Fibroblast of skin of right biceps (primary cell): ENCODE measurements at places on chromosomes 4 and X.

DNA sequence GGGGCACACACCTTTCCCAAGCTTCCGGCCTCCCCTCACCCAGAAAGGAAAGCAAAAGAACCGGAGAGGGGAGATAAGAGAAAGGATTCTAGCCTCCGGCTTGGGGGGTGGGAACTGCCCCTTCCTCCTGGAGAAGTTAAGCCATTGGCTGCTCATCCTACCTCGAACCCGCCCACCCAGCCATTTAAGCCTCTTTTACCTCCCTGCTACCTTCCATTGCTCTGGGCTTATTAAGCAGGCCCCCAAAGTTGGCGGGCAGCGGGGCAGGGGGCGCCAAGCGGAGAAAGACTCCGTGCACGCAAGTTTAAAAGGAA is 2.3 kb downstream of the MAML3 start:
- DNase-seq: peak; percentile 88

DNA sequence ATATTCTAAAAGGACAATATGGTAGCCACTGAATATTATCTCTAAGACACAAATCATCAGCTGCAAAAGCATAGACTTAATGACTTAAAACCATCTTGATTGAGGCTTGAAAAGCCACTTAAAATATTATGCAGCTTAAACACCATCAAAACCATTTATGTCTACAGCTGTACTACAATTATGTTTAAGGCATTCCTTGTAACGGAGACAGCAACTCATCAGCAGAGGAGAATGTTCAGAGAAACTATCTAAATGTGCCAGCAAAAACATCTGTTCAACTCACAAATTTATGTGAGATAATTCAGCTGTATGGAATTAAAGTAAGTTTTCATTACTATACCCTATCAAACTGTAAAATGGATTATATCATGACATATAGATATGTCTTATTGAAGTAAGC is 147.9 kb upstream of the CTSO start:
- DNase-seq: peak; percentile 40

DNA sequence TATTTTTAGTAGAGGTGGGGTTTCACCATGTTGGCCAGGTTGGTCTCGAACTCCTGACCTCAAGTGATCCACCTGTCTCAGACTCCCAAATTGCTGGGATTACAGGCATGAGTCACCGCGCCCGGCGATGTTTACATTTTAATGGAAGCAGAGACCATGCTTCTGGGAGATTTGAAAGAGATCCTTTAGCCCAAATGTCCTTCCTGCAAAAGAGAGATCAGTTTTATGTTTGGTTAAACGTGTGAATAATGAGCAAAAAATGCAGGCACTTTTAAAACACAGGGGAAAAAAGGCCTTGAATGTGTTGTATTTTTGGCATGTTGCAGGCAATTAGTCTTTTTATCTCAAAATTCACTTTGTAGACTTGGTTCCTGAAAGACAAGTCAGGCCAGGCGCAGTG is 95.8 kb upstream of the ELOVL6 start:
- DNase-seq: peak; percentile 44

GRCh38 chr4:1550122-1551070 is 133.7 kb downstream of the FAM53A start:
- no peak for DNase-seq

GRCh38 chr4:153684182-153684970 is at the start of gene TLR2:
TLR2 (plus strand) TSS chr4:153684280; CDS start chr4:153702908, 18,628 bp downstream.
- no peak for DNase-seq

GRCh38 chrX:11751261-11751660 is 6.8 kb upstream of the MSL3 start:
- no peak for DNase-seq

DNA sequence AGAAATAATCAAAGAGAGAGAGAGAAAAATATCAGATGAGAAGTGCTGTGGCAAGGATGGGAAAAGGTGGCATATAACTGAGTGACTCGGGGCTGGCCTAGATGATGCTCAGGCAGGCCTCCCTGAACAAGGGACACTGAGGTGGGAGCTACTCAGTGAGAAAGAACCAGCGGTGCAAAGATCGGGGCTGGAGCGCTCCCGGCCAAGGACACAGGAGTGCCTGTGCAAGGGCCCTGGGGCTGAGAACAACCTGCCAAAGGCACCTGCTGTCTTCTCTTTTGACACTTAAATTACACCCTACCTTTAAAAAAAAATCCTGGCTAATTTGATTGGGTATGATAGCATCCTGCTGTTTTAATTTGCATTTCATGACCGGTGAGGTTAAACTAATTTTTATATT is 77.7 kb upstream of the C4orf50 start:
- DNase-seq: no peak

- DNase-seq: peak; percentile 64
These were observed 27.3 kb downstream of the ZNF330 start for GRCh38 chr4:141248029-141248428.

DNA sequence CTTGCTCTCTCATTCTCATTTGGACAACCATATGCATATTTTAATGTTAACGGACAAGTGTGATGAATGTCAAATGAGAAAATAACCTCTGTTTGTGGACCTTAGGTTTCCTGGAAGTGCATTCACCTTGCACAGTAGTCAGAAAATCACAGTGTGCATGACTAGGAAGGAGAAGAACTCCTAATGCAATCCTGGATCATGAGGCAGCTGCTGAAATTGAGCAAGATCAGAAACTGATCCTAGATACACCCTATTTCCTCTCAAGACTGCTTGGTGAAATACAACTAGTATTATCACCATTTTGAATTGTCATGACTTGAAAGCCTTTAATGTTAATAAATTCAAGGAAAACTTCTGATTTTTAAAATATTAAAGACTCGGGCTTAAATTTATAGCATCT is 1148.9 kb downstream of the STIM2 start:
- peak; percentile 12 for DNase-seq

DNA sequence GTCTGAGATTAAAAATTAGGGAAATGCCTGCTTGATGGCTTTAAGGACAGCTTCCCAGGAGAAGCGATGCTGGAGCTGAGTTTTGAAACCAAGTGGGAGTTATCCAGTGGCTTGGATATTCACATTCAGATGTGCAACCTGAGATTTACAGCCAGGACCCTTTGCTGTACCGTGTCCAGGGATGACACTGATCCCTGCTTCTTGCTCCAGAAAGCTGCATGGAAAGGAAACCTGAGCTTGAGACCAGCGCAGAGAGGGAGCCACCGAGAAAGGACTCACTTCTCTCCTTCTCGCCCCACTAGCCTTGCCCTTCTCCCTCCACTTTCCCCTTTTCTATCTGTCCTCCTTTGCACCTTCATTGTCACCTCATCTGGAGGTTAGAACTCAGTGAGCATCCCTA is 254.5 kb upstream of the PPARGC1A start:
- no peak for DNase-seq

- no peak for DNase-seq
These were observed 20.0 kb downstream of the DCLK2 start for GRCh38 chr4:150098214-150098613.

DNA sequence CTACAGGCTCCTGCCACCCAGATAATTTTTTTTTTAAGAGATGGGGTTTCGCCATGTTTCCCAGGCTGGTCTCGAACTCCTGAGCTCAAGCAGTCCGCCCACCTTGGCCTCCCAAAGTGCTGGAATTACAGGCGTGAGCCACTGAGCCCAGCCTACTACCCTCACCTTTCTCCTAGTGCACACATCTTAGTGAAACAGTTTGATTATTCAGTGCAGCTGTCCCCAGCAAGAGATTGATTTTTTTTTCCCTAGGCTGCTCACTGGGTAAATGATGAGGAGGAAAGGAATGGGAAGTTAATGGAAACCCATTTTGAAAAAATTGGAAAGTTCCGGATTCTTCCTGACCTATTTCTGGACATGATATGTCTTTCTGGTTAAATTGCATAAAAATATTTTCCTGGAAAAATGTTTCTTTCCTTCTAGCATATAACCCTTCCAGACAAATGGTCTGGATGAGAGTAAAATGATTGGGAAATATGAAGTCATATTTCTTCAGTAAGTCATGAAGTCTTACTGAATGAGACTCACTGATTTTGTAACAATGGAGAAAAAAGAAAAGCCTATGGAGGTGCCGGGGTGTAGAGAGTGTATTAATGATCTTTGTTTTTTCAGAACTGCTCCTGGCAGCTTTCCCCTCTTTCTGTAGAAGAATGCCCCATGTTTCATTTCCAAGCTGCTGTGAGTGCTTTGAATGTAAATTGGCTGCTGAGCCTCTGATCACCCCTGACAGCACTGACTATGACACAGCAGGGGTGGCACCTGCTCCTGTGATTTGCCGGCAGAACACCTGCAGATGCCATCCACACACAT is 19.5 kb upstream of the ZNF41 start:
- peak; percentile 67 for DNase-seq

- DNase-seq: no peak
These were observed 79.3 kb upstream of the MTNR1A start for GRCh38 chr4:186634591-186635128.

DNA sequence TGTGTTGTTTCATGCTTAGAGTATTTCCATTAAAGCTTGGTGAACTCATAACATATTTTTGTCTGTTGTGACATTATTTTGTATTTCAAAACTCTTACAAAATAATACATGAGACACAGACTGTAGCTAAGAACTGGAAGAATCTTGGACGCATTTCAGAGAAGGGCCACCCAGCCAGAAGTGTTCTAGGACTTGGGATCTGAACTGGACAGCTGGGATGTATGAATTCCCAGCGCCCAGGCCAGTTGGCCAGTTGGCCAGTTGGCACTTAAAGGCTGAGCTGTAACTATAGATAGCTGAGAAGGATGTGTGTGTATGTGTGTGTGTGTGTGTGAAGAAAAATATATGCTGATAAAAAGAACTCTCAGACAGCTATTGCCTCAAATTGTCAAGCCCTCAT is 193.4 kb upstream of the GPR101 start:
- DNase-seq: no peak

GRCh38 chrX:130716346-130716745 is 186.7 kb downstream of the ENOX2 start:
- no peak for DNase-seq

DNA sequence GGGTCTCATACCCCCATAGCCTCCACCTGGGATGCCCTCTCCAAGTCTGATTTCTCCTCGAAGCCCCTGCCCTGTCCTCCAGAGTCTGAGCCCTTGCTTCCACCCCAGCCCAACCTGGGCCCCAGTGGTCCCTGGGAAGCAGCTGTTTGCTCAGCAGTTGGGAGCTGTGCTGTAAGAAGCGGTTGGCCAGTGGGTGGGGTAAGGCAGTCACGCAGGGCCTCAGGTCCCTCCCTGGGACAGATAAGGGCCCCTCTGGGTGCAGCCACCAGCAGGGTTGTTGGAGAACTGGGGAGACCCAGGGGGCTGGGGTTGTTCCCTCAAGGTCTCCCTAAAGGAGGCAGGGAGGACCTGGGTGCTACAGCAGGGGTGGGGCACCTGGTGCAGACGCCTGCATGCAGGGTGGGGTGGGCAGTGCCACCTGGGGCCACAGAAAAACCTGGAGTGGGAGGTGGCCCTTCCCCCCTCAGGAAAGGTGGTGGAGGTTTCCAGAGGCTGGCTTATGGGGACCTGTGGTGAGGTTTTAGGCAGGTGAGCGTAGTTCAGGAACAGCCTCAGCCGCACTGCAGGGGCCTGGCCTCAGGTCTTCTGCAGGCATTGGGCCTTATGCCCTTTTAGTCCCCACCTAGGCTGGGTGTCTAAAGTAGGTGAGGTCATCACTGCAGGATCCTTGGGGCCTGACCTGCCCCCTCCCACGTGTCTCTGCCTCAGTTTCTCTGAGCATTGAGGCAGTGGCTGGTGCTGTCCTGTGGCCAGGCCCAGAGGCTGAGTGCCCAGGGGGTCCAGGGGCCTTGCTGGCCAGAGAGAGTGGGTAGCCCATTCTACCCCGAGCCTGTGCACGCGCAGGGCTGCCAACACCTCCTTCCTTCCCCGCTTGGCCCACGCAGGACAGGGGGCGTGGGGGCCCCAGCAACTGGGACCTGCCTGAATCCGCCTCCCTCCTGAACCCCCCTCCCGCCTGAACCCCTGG is 3.1 kb upstream of the SLC26A1 start:
- no peak for DNase-seq

GRCh38 chr4:152392079-152392478 is 143.8 kb downstream of the FBXW7 start:
- no peak for DNase-seq

DNA sequence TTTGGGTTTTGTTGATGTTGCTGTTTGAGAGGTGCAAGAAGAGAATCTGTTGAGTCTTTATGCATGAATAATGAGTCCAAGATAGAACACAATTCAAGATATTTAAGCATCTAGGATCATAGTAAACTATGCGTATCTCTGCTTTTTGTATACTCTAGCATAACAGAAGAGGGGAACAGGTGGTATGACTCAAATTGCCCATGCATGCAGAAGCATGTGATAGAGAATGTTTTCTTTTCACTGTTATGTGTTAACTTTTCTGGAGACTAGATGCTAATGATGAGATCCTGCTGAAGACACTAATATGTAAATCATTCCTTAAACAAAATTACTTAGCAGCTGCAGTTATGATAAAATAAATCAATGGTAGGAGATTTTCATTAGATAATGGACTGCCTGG is 165.3 kb upstream of the FTHL17 start:
- DNase-seq: no peak

GRCh38 chr4:95798003-95798402 is 41.9 kb upstream of the PDHA2 start:
- DNase-seq: no peak

- no peak for DNase-seq
These were observed 634 bp upstream of the PLXNB3 start for GRCh38 chrX:153763298-153763932.
